ENCODE measurements at places on chromosomes 7 and 10.

DNA sequence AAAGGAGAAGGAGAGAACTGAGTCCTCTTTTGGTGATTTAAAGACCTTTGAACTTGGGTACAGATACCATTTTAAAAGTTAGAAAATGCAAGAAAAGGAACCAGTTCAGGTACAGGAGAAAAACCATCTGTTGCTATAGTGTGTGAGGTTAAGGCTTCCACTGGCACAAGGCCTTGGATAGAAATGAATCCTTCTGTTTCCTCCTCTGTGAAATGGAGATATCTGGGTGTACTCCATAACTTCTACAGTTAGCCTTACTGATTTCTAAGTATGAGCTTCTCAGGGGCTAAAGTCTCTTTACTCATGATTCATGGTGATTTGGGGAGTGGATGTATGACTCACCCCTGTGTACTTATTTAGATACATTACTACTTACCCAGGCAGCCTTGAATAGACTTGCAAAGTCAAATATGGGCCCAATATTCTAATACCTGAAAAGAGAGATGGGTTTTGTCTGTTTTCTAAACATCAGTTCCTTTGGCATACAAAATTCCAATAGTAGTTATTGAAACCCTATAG, 117.2 kb upstream of the ADO start:
- no peak for DNase-seq

GRCh38 chr7:112205343-112206237, 609 bp downstream of the DOCK4 start:
- DNase-seq = peak; percentile 79

DNA sequence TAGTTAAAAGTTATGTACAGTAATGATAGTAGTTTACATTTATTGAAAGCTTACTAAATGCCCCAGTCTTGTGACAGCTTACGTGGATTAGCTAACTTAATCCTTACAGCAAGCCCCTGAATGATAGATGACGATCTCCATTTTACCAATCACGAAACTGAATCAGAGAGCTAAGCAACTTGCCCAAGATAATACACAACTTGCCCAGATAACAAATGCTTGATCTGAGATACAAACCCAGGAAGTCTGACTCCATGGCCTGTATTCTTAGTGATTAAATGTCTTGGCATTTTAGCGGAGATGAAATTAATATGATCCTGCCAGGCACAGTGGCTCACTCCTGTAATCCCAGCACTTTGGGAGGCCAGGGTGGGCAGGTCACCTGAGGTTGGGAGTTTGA, 46.9 kb upstream of the FMC1 start:
- no peak for DNase-seq

DNA sequence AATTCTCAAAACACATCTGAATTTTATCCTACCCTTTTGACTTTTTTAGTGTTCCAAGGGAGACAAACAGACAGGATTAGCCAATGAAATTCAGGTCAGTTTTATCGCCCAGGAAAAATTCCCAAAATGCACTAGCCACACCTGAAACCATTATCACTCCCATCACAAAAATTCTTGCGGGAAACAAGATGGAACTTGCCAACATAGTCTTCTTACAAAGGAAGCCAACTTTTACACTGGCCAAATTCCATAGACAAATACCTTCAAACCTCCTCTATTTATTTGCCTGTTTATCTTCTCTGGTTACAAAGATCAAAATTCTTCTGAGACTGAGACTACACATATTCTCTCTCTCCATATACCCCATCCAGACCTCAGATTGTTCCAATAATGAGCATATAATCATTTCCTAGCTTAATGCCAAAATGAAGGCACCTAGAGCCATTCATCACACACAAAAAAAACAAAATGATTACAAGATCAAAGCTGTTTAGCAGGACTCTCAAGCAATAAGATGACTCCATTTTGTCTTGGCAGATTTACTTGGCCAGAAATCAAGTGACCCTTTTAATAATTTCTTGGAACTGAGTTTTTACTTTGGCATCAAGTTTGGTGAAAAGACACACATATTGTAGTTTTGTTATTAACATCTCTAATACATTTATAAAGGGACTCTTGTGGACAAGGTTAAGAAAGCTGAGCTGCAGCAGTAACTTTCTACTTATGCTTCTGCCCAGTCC, 30.2 kb downstream of the MET start:
- DNase-seq = no peak

GRCh38 chr10:72800000-72800740, 93.4 kb upstream of the OIT3 start:
- DNase-seq = no peak

GRCh38 chr10:133100706-133101415, 13.1 kb downstream of the ADGRA1 start:
- DNase-seq = no peak

DNA sequence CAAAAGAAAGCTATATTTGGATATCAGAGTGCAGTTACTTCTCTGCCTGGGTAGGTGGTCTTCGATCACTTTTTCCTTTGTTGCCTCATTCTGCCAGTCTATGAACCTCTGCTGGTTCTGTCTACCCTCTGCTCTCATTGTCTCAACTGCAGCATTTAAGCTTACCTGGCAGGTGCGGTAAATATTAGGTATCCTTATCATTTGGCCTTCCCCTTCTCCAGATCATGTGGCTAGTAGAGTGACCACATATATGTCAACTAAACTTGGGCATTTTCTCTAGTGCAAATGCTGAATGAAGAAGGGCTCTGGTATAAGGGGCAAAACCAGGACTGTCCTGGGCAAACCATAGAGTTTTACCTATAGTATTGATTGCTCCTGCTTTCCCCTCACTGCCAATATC, 180.8 kb downstream of the MDFIC start:
- DNase-seq = no peak

DNA sequence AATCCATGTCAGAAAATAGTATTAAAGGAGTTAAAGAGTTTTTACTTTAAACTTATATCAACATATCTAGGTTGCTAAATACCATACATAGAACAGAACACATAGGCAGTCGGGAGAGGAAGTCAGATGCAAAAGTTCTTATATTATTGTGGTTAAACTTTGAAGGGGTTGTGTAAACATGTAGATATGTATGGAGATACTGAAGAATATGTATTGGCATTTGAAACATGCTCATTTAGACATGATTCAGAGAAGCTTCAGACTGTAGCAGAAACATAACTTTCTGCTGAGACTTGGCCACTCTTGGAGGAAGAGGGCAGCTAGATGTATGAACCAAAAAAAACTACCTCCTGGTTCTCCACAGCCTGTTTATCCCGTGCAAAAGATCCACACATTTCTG, 103.5 kb upstream of the FERD3L start:
- no peak for DNase-seq

DNA sequence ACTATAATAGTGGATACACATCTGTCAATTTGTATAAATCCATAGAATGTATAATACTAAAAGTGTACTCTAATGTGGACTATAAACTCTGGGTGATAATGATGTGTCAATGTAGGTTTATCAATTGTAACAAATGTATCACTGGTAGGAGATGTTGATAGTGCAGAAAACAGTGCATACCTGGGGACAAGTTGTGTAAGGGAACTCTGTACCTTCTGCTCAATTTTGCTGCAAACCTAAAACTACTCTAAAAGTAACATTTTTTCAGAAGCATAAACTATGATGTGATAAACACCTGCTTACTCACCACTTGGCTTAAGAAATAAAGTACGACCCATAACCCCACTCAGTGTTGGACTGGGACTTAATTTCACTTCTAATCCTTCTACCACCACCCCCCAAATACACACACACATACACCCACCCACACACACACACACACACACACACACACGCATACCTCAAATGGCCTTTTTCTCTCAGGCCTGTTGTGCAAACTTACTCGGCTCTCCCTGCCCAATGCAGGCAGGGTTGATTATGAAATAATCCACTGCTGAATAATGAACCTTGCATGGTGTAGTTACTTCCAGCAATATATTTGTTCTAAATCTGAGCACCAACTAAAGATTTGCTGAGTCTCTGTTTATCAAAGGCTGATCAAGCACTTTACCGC, 154.1 kb upstream of the KMT2E start:
- DNase-seq = no peak
